Right lobe of liver (tissue), 6 donors: ENCODE measurements at places on chromosomes 3 and 15. TPM values are rescaled to one million over a fixed set of nuclear protein-coding genes. Genes with fewer than 3 reads are reported as not detected.

DNA sequence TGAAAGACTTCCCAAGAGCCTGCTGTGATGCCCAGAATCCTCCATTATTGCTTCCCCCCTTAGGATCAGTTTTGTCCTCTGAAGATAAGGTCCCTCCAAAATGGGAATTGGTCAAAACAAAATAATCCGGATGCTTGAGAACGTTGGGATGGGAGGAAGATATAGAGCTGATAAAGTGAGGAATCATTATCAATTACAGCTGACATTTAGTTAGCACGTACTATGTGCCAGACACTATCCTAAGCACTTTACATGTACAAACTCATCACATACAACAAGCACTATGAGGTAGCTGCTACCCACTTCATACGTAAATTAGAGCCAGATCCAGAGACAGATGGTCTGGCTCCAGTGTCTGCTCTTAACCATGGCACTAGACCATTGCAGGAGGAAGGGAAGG is 6.6 kb upstream of the RPP25 start:
- no peak for DNase-seq

DNA sequence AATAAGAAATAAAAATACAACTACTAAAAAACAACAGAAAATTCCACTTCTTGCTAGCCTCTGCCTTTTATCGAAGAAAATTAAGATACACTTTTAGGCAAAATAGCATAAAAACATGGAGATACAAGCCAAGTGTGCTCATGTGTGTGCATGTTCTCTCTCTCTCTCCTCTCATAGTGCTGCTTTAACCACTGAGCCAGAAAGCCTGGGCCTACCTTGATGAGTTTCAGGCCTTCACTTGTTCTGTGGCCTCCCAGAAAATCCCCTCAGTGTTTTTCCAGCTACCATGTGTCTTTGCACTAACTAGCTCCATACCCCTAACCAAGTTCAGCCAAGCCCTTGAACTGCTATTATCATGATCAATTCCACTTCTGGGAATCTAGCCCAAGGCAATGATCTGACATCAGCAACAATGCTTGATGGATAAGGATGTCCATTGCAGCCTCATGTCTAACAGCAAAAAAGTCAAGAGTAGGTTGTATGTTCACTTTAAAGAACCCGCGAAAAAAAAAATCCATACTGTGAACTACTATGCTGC is 18.1 kb downstream of the CYP11A1 start:
- no peak for DNase-seq

DNA sequence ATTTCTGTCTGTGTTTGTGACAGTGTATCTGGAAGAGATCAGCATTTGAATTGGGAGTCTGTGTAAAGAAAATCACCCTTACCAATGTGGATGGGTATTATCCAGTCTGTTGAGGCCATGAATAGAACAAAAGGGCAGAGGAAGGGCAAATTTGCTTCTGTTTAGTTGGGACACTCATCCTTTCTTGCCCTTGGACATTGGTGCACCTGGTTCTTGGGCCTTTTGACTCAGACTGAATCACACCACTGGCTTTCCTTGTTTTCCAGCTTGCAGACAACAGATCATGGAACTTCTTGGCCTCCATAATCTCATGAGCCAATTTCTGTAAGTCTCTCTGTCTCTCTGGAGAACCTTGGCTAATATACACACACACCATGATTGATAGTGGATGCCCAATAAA is 164.4 kb upstream of the SGO1 start:
- DNase-seq, result no peak

GCNT3 gene
- 2.4 TPM for total RNA-seq

CHRNA5 gene
- 0.26 TPM for total RNA-seq

WDR72 gene
- total RNA-seq, result 26.5 TPM
